Chondrocyte (in vitro differentiated cells): ENCODE measurements at places on chromosomes 2 and 18. TPM values are rescaled to one million over a fixed set of nuclear protein-coding genes. Genes with fewer than 3 reads are reported as not detected.

- peaks cover 40% of the 10 kb centered on the region for H3K36me3 ChIP-seq
- H3K4me1 ChIP-seq, result peaks cover 13% of the 10 kb centered on the region
- H3K27me3 ChIP-seq, result no peaks in the 10 kb centered on the region
- H3K27ac ChIP-seq, result no peak overlapping the region
- no peak for DNase-seq
These were observed 52.0 kb downstream of the ZCCHC2 start for GRCh38 chr18:62574776-62575175.

DNA sequence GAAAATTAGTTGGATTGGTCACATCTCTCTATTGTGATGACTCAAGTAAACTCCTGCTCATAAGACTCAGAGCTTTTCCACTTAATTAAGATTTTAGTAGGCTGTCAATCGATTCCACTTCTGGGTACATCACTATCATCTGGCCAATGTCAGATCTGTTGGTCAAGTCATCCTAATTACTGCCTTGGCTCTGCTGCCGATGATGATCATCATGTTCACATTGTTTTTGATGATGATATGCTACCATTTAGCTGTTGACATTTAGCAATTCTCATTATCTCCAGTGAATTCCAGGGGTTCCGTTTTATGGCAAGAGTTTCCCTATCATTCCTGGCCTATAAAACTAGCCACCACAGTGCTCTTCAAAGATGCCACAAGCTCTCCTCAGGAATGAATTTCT, 253.4 kb downstream of the IKZF2 start:
- peaks cover 4% of the 10 kb centered on the region for H3K27me3 ChIP-seq
- H3K36me3 ChIP-seq, result no peaks in the 10 kb centered on the region
- H3K4me1 ChIP-seq, result no peaks in the 10 kb centered on the region

DNA sequence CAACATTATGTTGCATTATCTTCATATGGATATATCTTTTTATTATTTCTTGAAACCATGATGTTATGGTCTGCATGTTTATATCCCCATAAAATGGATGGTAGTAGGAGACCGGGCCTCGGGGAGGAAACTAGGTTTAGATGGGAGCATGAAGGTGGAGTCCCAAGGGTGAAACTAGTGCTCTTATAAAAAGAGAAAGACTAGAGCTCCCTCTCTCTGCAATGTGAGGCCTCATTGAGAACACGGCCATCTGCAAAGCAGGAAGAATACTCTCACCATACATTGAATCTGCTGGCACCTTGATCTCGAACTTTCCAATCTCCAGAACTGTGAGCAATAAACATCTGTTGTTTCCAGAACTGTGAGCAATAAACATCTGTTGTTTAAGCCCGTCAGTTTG, 64.0 kb downstream of the NXPH2 start:
- H3K4me1 ChIP-seq, result no peaks in the 10 kb centered on the region
- no peak for DNase-seq
- no peak overlapping the region for H3K4me3 ChIP-seq
- no peaks in the 10 kb centered on the region for H3K36me3 ChIP-seq
- no peak overlapping the region for H3K27ac ChIP-seq

GRCh38 chr2:105868060-105868459, 123.3 kb downstream of the NCK2 start:
- H3K4me3 ChIP-seq, result no peak overlapping the region
- DNase-seq, result no peak
- peaks cover 45% of the 10 kb centered on the region for H3K4me1 ChIP-seq
- H3K36me3 ChIP-seq, result peaks cover 4% of the 10 kb centered on the region

- no peak overlapping the region for H3K4me3 ChIP-seq
- no peaks in the 10 kb centered on the region for H3K36me3 ChIP-seq
- H3K4me1 ChIP-seq, result no peaks in the 10 kb centered on the region
- peaks cover 14% of the 10 kb centered on the region for H3K27me3 ChIP-seq
- DNase-seq, result no peak
These were observed 61.1 kb upstream of the ZNG1B start for GRCh38 chr2:113376253-113376912.

GRCh38 chr2:22995576-22995975, 389.4 kb upstream of the KLHL29 start:
- no peak overlapping the region for H3K27ac ChIP-seq
- no peaks in the 10 kb centered on the region for H3K36me3 ChIP-seq
- peaks cover 2% of the 10 kb centered on the region for H3K27me3 ChIP-seq
- H3K4me3 ChIP-seq, result no peak overlapping the region
- H3K4me1 ChIP-seq, result no peaks in the 10 kb centered on the region

DNA sequence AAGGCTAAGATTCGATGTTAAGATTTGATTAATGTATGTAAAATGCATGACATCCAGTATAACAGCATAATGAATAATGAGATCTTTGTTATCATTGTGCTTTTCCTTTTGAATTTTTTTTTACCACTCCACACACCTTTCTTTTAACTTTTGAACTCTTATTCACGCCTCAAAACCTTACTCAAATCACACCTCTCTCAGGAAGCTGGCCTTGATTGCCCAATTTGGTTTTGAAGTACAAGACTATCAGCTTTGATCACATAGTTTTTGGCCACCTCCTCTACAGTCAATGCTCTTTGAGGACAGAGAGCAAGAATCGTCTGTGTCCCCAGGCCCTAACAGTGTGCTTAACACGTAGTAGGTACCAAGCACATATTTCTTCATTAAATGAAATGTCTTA, 29.9 kb upstream of the SLC9A2 start:
- no peaks in the 10 kb centered on the region for H3K4me1 ChIP-seq
- H3K36me3 ChIP-seq, result no peaks in the 10 kb centered on the region
- peaks cover 35% of the 10 kb centered on the region for H3K27me3 ChIP-seq
- no peak for DNase-seq
- H3K4me3 ChIP-seq, result no peak overlapping the region
- no peak overlapping the region for H3K27ac ChIP-seq

- no peaks in the 10 kb centered on the region for H3K27me3 ChIP-seq
- no peak overlapping the region for H3K4me3 ChIP-seq
- no peak for DNase-seq
- no peak overlapping the region for H3K27ac ChIP-seq
These were observed 675.6 kb upstream of the CELF4 start for GRCh38 chr18:38241216-38241615.

GRCh38 chr2:225512876-225513540, 113.5 kb downstream of the NYAP2 start:
- peaks cover 4% of the 10 kb centered on the region for H3K4me1 ChIP-seq
- DNase-seq, result no peak
- H3K27ac ChIP-seq, result no peak overlapping the region
- no peaks in the 10 kb centered on the region for H3K36me3 ChIP-seq

DNA sequence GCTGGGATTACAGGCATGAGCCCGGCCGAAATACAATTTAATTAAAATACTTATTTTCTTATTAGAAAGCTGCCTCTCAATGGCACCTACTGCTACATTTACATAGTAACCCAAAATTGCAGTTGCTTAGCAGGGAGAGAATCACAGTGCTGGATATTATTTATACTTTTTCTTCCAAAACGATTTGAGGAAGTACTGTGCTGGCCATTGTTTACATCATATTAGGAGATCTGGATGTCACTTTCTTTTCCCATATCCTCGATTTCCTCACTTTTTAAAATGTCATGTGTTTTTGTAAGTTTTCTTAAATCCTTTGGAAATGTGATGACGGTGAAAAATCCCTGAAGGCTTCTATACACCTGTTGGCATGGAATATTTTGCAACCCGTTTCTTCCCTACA, 3.4 kb upstream of the SP3 start:
- no peaks in the 10 kb centered on the region for H3K36me3 ChIP-seq
- no peaks in the 10 kb centered on the region for H3K27me3 ChIP-seq
- DNase-seq, result no peak
- peaks cover 41% of the 10 kb centered on the region for H3K4me1 ChIP-seq
- no peak overlapping the region for H3K4me3 ChIP-seq

DNA sequence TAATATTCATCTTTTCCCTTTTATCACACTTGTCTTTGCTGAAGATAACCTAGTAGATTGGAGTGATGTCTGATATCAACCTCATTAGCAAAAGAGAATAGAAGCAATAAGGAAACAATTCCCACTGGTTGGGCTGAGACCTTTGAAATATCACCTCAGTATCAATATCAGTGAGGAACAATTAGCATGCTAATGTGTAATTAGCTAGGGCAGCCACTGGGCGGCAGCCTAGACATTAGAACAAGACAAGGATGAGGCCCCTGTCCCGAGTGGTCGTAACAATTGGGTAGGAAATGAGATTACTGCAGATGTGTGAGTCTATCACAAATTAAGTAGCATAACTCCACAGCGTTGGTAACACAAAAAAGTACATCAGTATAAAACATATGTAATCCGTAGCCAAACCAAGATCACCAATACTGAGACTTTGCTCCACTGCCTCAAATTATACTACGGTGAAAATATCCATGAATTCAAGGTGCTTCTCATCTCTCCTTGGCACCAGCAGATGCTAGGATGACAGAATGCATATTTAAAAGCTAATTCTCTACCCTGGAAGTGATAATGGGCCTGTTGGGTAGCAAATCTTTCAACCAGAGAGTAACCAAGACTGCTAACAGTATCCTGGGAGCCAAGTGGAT, 99.1 kb downstream of the ALPK2 start:
- peaks cover 4% of the 10 kb centered on the region for H3K36me3 ChIP-seq
- no peak overlapping the region for H3K4me3 ChIP-seq
- no peak for DNase-seq
- H3K27ac ChIP-seq, result no peak overlapping the region
- no peaks in the 10 kb centered on the region for H3K27me3 ChIP-seq

DNA sequence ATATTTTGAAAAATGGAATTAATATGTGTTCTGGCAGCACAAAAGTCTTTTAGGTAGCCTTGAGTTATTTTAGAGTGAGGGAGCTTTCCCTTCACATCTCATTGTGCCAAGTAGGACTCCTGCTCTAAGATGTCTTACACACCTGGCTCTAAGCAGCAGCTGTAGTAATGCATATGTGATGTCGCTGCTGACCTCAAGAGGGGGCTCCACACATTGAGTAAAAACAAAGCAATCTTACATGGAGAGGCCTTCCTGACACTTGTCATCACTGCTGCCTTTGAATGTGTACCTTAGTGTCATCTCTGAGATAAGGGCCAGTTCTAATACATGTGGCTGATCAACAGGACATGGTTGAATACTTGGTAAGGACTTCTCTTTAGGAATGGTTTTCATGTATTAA, 75.8 kb downstream of the ACTR3 start:
- H3K4me3 ChIP-seq, result no peak overlapping the region
- H3K27ac ChIP-seq, result no peak overlapping the region
- no peak for DNase-seq
- H3K4me1 ChIP-seq, result peaks cover 14% of the 10 kb centered on the region
- no peaks in the 10 kb centered on the region for H3K27me3 ChIP-seq

DNA sequence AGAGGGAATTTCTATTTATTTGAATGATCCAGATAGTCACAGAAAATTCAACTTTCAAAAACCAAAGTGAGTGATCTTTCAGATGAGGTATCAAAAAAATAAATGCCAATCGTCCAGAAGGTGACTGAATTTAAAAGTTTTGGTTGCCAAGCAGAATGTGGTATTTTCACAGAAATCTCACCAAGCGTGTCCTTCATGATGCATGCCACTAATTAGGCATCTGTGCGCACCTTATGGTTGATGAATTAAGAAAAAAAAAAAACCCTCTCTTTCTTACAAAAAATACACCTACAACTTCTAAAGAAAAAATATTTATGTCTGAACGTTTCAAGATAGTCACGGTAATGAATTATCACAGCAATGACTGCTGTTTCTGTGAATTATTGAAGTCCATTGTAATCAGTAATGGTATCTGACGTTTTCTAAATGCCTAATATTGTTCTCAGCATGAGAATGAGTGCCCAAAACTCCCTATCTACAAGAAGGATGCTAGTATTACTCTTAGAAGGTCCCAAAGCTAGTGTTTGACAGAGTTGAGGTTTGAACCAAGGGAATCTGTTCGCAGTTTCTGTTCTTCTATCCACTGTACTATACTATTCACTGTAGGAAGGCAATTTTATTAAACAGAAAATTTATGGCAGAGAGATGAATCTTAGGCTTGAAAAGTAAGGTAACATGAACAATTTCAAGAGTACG, 219.6 kb upstream of the NETO1 start:
- no peaks in the 10 kb centered on the region for H3K27me3 ChIP-seq
- H3K36me3 ChIP-seq, result no peaks in the 10 kb centered on the region
- DNase-seq, result no peak
- H3K4me1 ChIP-seq, result no peaks in the 10 kb centered on the region
- no peak overlapping the region for H3K27ac ChIP-seq
- no peak overlapping the region for H3K4me3 ChIP-seq

DNA sequence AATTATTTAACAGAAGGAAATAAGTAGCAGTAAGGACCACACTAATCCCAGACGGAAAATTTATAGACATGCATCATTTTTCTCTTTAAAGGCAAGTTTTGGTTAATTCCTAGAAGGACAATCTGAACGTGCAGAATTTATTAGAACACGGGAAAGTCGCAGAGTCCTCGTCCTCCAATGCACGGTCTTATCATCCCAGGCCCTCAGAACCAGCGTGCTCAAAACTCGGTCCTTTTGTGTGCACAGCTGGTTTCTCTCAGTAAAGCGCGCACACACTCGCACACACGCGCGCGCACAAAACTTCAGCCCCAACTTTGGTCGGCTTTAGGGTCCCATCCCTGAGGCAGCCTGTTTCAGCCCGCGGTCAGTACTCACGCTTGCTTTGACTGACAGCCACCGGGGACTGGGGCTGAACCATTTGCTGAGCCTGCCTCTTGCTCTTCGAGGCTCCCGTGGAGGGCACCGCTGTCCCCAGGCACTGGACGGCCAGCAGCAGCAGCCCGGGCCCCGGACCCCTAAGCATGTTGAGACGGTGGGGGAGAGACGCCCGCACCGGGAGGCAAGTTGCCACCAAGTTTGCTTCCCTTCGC, 493 bp downstream of the FN1 start:
- peaks cover 49% of the 10 kb centered on the region for H3K36me3 ChIP-seq
- H3K4me3 ChIP-seq, result peak overlapping the region; percentile 84
- peak overlapping the region; percentile 99 for H3K27ac ChIP-seq
- DNase-seq, result peak; percentile 94
- no peaks in the 10 kb centered on the region for H3K27me3 ChIP-seq

DNA sequence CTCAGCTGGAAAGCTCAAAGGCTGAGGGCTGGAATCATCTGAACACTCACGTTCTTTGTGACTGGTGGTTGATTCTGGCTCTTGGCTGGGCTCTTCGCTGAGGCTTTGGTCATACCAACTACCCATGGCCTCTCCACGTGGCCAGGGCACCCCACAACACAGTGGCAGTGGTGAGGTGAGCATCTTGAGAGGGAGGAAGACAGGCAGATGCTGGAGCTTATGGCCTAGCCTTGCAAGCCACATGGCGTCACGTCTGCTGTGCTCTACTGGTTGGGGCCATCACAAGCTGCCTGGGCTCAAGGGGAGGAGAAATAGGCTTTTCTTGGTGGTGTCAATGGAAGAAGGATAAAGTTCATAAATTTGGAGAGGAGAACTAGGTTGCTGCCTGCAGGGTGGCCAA, 19.6 kb downstream of the LPIN1 start:
- peaks cover 29% of the 10 kb centered on the region for H3K36me3 ChIP-seq
- DNase-seq, result no peak
- H3K27me3 ChIP-seq, result no peaks in the 10 kb centered on the region
- no peak overlapping the region for H3K4me3 ChIP-seq
- H3K4me1 ChIP-seq, result peaks cover 6% of the 10 kb centered on the region

The MFSD2B gene
- total RNA-seq, result 0.51 TPM in 1 of 3 replicates, not detected in the others

The DNER gene
- not detected in 3 replicates for total RNA-seq

The SP5 gene
- total RNA-seq, result not detected in 3 replicates

The CNOT9 gene
- total RNA-seq, result 32.3 to 46.2 TPM (median 32.4 TPM) in 3 replicates

The LRP2 gene
- total RNA-seq, result not detected in 3 replicates

The GDF7 gene
- total RNA-seq, result 10.9 to 12.8 TPM (median 12.6 TPM) in 3 replicates

The CHRNG gene
- not detected in 3 replicates for total RNA-seq
